Stimulated activated CD4-positive, alpha-beta T cell treated with anti-CD3 and anti-CD28 coated beads, Interleukin-15, amount 100 ng/mL, for 1 hour (primary cell): ENCODE measurements at places on chromosomes 12 and 14.
A peak's percentile ranks its signal among the peaks of the same experiment; 100 is the strongest.

- DNase-seq: no peak
Measured at GRCh38 chr14:104805326-104805678, 4.4 kb downstream of the ZBTB42 start.

- no peak for DNase-seq
Measured at GRCh38 chr12:63066136-63066535, 84.9 kb downstream of the AVPR1A start.

DNA sequence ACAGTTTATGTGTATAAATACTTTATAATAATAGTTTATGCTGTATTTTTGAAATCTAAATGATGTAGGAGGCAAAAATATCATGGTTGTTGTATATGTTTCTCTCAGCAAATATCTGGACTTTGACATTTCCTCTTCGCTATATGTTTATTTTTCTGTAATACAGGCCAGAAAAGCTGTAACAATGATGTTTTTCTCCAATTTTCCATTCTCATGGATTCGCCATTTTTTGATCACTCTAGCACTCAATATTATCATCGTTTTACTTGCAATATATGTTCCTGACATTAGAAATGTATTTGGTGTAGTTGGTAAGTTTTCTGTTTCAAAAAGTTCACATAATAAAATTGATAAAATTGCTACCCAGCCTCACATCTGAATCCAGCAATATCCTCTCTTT is 70.6 kb downstream of the SLC38A6 start:
- DNase-seq: no peak

GRCh38 chr14:65229748-65230728 is 127.7 kb upstream of the MAX start:
- peak; percentile 14 for DNase-seq

DNA sequence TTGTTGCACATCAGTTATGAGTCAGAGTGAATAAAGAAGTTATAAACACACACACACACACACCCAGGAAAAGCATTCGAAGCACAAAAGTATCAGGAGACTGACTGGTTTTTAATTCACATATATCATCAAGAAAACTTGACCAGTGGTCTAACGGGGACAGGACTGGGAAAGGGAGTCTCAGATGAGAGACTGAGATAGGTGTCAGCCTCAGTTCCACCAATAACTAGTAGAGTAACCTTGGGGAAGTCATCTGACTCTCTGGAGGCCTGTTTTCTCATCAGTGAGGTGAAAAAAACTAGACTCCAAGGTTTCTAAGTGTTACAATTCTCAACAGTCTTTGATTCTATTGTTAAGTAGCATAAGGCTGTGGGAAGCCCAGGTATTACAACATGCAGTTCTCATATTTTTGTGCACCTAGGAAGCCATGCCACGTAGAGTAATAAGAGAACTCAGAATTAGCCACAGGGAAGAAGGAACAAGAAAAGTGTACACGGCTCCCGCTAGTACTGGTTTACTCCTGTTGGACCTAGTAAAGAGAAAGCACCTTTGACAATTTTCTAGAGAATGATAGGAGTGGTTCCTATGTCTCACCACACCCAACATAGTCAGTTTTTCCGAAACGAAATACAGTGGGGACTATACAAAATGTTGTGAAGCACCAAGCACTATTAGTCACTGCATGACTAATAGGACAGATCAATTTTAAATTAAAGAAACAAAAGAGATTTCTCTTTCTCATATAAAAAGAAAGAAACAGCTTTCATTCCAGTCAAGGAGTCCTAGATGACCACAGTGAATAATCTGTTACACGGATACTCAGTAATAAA is 5.0 kb downstream of the PPTC7 start:
- DNase-seq: no peak

DNA sequence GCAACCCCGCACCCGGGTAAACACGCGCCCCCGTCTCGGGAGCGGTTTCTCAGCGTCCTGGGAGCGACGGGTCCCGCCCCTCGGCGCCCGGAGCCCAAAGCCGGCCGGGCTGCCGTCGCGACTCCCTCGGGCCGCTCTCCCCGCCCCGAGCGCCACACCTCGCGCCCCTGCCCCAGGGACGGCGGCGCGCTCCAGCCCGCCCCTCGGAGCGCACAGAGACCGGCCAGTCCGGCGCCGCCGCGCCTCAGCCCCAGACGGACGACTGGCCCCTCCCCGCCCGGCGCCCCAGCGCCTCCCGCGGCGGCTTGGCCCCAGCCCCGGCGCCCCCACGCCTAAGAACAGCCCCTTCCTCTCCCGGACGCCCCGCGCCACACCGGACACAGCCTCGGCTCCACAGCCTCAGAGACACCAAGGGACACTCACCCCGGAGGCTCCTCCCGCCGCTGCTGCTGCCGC is 411 bp downstream of the BTBD7 start:
- DNase-seq: peak; percentile 17

GRCh38 chr12:28517101-28517500 is 326.8 kb downstream of the CCDC91 start:
- no peak for DNase-seq

- DNase-seq: no peak
Measured at GRCh38 chr14:71466251-71466650, 466.0 kb upstream of the RGS6 start.

DNA sequence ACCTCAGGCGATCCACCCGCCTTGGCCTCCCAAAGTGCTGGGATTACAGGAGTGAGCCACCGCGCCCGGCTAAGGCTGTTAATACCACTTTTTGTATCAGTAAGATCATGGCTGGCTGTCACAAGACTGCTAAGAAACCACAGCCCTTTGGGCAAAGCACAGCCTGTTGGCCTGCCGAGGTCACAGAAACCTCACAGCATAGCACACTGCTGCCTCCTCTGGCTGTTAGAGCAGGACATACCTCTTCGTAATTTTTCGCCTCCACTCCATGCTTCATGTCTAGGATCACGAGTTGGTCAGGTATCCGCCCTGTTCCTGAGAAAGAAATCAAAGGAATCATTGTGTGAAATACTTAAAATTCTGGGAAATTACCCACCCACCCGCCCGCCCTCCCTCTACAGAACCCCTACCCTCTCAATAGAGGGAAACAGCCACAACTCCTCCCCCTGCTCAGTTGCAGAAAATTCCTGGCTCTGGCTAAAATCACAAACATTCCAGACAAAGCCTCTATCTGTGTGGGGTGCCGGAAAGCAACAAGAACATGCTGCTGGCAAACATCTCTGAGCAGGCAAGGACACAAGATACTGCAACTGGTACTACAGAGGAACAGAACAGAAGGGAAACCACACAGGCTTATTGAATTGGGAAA is 20.7 kb upstream of the NEK9 start:
- no peak for DNase-seq

GRCh38 chr14:59576332-59577294 is at the start of gene CCDC175:
TSS of gene CCDC175 (minus strand) at chr14:59576812. CDS start at chr14:59576775, 37 bp downstream.
- peak; percentile 53 for DNase-seq

- DNase-seq: no peak
Measured at GRCh38 chr12:44246482-44247105, 410.7 kb downstream of the TMEM117 start.

- no peak for DNase-seq
Measured at GRCh38 chr14:23321572-23322547, 603 bp downstream of the PABPN1 start.

GRCh38 chr12:131085125-131085815 is 131.6 kb downstream of the ADGRD1 start:
- no peak for DNase-seq

- DNase-seq: no peak
Measured at GRCh38 chr12:3989218-3989550, 116.0 kb upstream of the PARP11 start.

- no peak for DNase-seq
Measured at GRCh38 chr12:2999265-2999841, 40.2 kb downstream of the TEAD4 start.

DNA sequence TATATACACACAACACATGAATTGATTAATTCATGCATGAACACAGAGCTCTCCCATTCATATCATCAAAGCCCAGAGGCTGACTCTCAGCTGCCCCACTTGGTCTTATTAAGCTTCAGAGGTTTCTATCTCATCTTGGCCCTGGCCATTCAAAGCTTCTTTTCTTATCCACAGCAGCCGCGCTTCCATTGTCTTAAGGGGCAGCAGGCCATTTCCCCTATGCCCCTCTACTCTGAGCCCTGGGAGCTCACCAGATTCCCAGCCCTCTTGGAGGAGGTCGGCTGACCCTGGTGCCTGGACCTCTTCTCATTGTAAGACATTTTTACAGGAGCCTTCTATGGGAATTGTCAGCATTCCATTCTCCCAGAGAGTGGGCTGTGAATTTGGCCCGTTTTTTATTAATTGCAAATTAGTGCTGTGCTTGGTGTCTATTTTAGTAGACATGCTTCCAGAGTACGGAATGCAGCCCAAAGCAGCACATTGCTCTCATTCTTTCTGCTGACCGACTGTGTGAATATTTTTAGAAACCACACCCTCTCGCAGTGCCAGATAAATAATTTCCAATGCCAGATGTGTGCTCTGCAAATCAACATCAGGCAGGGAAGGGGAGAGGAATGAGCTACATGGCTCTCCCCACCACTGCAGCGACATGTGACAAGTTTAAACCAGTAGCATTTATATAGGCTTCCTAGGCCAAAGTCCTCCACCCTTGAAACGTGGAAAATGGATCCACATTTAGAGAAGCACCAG is 58.5 kb downstream of the NUAK1 start:
- DNase-seq: no peak

- no peak for DNase-seq
Measured at GRCh38 chr14:24903337-24903736, 146.6 kb downstream of the STXBP6 start.

DNA sequence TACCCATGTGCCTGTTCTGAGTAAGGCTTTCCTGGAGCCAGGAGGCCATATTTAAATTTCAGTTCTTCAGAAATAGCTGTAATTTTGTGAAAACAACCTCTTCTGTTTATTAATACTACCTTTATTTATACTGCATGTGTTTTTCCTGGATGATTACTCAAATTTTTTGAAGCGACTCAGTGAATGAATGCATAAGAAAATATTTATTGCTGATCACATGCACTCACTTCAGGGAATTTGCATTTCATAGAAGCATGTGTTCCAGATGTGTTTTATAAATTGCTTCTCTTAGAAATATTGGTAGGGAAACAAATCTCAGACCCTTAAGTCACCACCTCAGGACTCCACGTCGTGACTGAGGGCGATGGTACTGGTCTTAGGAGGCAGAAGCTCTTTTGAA is 21.8 kb upstream of the DCN start:
- DNase-seq: no peak

DNA sequence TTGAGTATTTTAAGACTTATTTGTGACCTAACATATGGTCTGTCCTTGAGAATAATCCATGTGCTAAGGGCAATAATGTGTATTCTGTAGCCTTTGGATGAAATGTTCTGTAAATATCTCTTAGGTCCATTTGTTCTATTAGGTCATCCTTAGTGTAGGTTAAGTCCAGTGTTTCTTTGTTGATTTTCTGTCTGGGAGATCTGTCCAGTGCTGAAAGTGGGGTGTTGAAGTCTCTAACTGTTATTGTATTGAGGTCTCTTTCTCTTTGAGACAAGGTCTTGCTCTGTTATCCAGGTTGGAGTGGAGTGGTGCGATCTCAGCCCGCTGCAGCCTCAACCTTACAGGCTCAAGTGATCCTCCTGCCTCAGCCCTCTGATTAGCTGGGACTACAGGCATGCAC is 108.0 kb downstream of the FIGNL2 start:
- DNase-seq: no peak

GRCh38 chr14:75144944-75145343 is 18.1 kb upstream of the NEK9 start:
- DNase-seq: no peak

DNA sequence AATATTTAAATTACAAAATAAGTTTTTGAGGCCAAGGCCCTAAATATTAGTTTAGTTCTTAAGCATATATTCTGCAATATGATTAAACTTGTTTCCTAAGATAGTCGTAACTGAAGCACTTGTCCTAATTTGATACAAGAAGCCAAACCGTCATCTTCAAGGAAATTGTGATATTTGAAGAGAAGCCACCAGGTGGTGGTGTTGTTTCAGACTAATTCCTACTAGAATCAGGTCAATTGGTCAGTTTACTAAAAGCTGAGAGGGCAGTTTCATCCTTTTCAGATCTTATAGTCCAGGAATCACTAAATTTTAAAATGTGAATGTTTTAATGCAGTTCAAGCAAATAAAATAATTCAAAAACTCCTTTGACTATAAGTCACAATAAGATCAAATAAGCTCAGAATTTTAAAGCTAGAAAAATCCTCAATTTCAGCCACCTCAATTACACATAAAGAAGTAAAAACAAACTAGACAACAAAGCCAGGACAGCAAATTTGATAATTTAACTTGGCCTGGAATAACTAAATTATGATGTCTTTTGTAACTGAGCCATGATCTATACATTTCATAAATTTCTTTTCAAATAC is 7.1 kb upstream of the ARL1 start:
- no peak for DNase-seq

DNA sequence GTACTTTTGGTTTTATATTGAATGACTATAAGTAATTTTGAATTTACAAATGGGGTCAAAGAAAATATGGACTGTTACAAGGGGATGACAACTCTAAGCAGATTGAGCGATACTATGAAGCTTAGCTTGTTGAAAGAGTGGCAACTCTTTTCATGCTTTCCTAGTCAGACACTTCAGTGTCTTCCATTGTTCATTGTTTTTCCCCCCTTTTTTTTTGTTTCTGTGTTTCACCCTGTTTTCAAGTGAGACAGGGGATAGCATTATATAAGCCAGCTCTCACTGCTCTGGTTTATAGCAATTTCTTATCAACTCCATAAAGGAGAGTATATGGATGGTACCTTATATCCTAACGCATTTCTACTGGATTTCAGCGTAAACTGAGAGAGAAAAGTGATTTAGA is 24.6 kb downstream of the PEBP1 start:
- DNase-seq: no peak

DNA sequence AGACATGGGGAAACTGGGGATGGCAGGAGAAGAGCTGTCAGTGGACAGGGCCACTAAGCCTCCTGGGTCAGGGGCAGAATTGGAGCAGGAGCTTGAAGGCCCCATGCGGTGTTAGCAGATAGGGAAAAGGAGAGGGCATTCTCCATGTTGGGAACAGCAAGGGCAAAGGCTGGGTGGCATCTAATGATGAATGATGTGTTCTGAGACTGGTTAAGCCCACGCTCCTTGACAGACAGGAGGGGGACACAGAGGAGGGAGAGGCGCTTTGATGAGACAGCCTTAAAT is 63.0 kb downstream of the CLMN start:
- DNase-seq: no peak

DNA sequence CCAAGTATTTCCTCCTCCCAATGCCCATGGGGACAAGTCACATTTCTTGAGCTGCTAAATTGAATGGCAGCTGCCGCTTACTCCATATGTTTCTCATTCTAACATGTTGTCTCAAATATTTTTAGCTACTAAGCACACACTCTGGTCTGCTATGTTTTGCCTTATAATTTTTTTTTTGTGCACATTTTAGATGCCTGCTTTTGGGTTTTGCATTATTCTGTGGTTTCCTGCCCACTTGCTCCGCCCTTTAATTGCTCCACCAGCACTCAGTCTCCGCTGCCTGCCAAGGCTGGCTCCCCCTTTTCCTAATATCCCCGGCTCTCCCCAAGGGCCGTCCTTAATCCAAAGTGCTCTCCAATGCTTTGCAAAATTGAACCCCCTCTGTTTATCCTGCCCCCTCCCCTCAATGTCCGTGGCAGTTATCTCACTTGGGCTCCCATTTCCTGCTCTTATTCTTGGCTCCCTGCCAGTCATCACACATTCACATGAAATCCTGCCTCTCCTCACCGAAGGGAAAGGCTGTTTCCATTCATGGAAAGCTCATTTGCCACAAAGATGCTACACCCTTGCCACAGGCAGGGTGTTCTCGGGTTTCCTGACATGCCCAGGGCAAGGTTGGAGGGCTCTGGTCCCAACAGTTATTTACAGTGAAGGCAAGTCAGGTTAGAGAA is 79.4 kb downstream of the C12orf75 start:
- no peak for DNase-seq
